ENCODE measurements at places on chromosomes 2 and 18.

GRCh38 chr2:34423301-34423700, 824.2 kb upstream of the FAM98A start:
- DNase-seq: no peak

DNA sequence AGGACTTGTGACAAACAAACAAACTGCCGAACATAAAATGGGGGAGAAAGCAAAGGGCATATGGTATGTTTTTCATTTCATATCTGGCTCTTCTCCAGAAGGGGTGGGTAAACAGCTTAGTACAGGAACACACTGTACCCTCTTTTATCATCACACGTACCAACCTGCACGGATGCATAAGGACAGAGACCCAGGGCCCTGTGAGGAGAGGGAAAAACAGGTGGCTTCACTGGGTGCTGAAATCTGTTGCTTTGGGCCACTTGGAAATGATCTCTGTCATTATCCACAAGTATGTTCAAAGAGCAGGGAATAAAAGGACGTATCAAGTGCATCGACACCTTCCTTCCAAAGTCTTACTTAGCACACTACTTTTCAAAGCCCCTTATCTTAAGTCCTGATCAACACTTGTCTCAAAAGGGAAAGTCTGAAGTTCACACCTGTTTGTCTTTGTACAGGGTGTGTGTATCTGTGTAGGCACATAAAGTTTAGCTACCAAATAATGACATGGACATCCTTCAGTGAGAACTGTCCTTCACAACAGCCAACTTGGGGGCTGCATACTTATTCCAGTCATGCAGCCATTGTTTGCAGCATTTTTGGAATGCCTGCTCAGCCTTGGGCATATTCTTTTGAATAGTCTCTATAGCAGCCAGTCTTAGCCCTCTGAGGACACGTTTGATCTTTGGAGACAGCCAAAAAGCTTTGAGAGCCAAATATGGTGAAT, 60.6 kb downstream of the IRS1 start:
- DNase-seq: no peak

DNA sequence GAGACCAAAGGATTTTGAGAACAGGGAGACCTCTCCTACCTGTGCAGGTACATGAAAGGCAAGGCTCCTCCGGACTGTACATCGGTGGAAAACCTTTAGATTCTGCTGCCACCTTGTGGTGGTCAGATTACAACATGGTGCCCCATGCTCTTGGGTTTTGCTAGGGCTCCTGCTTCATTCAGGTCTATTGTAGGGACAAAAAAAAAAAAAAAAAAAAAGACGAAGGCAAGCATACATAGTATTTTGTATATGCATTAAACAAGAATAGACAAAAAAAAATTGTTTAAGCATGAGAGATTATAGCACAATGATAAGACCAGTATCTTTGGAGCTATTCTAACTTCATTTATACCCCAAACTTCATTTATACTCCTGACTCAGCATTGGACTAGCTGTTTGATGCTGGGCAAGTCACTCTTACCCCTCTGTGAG, 27.4 kb upstream of the SPR start:
- DNase-seq: peak; percentile 69

GRCh38 chr2:24285484-24286152, 74.7 kb downstream of the ITSN2 start:
- no peak for DNase-seq

- no peak for DNase-seq
Observed at GRCh38 chr2:130724455-130724854, 4.4 kb upstream of the GPR148 start.

DNA sequence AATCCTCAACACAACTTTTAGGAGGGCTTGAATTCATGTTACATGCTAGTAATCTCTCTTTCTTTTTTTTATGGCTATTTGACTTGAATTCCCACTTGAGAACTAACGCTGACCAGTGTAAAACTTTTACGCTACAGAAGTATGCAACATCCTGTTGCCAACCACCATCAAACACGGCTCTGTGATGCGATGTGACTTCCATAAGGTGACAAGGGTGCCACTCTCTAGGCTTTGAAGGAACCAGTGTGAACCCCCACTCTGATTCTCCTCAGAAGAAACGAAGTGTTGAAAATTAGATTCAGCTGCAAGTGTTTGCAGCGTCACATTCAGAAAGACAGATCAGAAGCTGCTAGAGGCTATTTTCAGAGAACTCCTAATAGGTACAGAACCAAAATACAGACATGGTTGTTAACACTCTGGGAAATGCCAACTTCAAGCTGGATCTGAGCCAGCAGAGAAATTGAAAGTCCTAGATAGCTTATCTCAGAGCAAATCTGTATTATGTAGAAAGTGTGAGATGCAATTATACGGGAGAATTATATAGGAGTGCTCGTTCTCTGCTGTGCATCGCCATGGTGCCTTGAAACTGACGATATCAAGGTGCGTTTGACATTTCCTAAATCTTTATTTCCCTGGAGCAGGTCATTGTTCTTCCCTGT, 271.2 kb downstream of the LPIN1 start:
- no peak for DNase-seq

- DNase-seq: no peak
Observed at GRCh38 chr2:17799301-17800120, 16.7 kb upstream of the MSGN1 start.

DNA sequence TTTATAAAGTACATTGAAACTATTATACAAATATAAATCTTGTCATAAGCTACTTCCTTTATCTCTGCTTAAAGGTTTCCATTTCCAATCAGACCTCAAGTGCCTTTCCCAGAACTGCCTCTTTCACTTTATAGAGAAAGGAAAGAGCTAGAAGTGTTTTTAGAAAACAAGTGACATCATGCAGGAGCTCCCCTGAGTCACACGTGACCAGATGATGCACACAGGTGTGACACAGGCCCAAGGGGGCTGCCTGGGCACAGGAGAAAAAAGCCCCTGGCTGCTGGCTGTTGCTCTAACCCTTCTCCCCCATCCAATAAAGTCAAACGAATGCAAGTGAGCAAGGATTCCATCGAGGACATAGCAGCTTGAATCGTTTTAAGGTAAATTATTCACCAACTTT, 21.4 kb upstream of the SH3BP4 start:
- no peak for DNase-seq

GRCh38 chr2:168912901-168913369, 11.8 kb downstream of the G6PC2 start:
- DNase-seq: no peak

DNA sequence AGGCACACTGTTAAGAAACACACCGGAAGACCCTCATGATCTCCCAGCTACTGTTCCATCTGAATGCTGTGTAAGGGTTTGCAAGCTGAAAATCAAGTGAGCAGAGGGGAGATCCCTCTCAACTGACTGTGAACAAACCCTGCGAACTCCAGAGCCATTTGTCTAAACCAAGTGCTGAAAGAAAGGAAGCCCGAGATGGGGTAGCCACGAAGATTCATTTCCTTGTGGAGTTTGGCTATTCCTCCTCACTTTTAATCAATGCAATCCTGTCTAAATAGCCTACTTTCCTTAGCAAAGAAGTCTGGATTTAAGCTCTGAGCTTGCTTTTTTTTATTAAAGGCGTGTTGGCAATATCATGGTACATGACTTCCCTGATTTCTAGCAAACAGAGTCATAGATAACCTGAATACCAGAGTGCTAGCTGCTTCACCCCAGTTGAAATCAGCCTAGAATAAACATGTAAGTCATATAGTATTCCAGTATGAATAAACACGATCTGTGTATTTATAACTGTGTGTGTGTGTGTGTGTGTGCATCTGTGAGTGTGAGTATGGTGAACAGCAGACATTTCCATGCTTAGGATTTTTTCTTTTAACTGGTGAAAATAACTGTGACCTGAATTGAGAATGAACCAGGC, 365.2 kb downstream of the ZNF521 start:
- no peak for DNase-seq

GRCh38 chr2:113179446-113180045, 5.8 kb downstream of the PSD4 start:
- no peak for DNase-seq

DNA sequence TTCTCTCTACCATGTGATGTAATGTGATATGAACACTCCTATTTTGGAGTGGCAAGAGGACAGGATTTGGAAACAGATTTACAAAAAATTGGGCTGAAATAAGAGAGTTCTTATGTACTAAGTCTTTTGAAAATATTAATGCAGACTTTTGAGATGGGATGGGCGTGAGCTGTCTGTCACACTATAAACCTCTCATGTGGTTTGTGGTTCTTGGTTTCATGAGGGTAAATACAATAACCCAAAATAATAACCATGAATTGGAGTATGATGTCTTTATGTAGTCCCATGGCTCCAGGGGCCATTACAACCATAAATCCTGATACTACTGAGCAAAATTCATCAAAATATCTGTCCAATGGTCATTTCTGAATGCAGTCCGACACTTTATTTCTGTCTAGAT, 668.0 kb downstream of the MBD2 start:
- no peak for DNase-seq

GRCh38 chr2:173841110-173841509, 124.1 kb downstream of the SP3 start:
- DNase-seq: no peak

- DNase-seq: no peak
Observed at GRCh38 chr2:82857967-82858366, 1601.1 kb downstream of the SUCLG1 start.

DNA sequence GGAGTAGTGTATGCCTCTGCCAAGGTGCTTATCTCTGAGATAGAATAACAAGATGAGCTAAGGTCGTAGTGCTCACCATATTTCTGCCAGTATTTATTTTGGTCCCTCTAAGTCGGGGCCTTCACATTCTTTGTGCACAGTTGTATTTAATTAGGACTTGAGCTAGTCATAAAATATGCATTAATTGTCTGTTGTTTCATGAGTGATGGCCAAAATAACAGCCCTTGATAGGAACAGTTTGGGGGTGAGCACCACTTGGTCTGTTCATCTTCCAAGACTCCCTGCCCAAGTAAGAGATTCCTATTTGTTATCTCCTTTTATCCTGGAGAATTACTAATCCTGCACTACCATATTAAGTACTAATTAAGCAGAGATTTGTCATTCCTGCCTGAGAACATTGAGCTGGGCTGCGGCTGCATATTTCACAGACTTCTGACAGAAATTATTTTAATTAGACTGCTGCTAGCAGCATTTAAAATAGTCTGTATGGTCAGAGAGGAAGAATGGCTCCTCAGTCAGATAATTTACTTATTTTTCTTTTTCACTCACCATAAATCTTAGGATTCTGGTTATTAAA, 435.1 kb downstream of the MTX2 start:
- no peak for DNase-seq

DNA sequence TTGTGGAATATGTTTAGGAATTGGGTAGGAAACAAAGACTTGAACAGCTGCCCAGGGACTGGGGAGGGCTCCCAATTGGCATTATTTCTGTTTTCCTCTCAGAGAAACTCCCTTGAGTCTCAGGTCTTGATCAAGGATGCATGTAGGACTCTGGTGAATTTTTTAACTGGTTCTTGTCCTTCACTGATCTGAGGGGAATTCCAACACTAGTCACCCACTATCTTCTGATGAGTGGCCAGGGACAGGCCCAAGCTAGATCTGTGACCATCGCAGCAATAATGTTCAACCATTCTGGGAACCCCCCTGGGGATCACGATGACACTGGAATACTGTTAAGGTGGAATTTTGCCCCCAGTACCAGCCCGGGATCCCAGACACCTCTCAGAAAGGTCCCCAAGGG, 132.0 kb downstream of the SH3BP4 start:
- DNase-seq: no peak

- DNase-seq: no peak
Observed at GRCh38 chr2:114553027-114553426, 110.6 kb downstream of the DPP10 start.

GRCh38 chr2:33477473-33478468, 1.3 kb downstream of the RASGRP3 start:
- DNase-seq: no peak

GRCh38 chr2:241925821-241926441, 56.4 kb downstream of the RTP5 start:
- no peak for DNase-seq

DNA sequence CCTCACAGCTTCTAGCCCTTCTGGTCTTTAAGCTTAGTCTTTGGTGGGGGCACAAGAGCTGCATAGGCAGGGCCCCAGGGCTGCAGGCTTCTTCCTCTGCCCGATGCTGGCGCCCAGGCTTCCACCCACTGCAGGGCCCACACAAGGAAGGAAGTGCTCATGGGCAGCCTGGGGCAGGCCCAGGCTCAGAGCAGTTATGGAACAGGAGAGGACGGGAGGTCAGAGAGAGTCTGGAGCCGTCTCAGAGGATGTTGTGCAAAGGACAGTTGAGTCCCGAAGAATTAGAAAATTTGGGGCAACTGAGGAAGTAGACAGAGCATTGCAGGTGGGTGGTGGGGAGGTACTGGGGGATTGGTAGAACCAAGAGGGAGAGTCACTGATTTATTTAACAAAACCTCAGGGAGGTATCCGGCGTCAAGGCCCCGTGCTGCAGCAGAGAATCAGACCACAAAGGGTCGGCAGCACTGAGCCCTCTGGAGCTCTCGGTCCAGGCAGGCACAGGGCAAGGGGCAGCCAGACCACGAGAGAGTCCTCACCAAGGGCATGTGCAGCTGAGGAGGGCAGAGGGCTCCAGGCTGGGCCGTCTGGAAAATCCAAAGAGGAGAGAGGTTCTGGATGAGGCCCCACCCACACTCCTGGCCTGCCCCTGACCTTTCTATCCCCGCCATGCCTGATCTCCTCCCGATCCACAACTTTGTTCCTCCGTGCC, 110.8 kb upstream of the GLI2 start:
- no peak for DNase-seq

GRCh38 chr18:35074581-35074980, 33.4 kb downstream of the MAPRE2 start:
- DNase-seq: no peak

DNA sequence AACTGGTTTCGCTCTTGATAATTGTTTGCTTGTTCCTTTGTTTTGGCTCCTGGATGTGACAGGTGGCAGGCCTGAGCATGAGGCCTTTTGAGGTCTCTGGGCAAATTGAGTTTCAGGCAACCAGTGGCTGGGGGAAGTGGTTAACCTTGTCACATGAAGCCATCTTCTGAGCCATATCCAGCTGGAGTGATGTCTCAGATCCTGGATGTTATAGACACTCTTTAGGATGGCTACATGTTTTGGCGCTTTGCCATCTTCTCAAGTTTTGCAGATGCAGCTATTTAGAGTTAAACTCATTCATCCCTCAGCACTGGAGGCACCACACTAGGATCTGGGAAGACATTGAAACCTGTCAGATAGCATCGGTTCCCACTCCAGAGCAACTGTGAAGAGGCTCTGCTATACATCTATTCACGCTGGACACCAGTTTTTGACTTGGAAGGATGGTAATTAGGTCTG, 25.3 kb upstream of the TACR1 start:
- no peak for DNase-seq

GRCh38 chr18:23635283-23636070, 27.2 kb downstream of the ANKRD29 start:
- DNase-seq: no peak

Data from A549 (cell line).